GM12892 (cell line): ENCODE measurements at places on chromosomes 11 and 22.
A peak's percentile ranks its signal among the peaks of the same experiment; 100 is the strongest.

- DNase-seq, result no peak
These were observed 92.5 kb downstream of the TMPRSS5 start for GRCh38 chr11:113613619-113614018.

GRCh38 chr22:17897426-17897825, 123.2 kb upstream of the BID start:
- no peak for DNase-seq

GRCh38 chr22:27022896-27023361, 365.5 kb downstream of the MIAT start:
- no peak for DNase-seq

DNA sequence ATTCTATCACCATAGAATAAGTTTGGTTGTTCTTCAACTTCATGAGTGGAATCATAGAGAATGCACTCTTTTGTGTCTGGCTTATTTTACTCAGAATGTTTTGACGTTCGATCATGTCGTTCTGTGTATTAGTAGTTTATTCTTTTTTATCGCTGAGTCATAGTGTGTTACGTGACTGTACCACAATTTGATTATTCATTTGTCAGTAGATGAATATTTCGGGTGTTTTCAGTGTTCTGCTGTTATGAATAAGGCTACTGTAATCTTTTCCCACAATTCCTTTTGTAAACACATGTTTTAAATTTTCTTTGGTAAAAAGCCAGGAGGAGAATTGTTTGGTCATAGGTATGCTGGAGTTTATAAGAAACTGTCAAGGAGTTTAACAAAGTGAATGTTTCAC, 279.9 kb upstream of the B3GAT1 start:
- no peak for DNase-seq

DNA sequence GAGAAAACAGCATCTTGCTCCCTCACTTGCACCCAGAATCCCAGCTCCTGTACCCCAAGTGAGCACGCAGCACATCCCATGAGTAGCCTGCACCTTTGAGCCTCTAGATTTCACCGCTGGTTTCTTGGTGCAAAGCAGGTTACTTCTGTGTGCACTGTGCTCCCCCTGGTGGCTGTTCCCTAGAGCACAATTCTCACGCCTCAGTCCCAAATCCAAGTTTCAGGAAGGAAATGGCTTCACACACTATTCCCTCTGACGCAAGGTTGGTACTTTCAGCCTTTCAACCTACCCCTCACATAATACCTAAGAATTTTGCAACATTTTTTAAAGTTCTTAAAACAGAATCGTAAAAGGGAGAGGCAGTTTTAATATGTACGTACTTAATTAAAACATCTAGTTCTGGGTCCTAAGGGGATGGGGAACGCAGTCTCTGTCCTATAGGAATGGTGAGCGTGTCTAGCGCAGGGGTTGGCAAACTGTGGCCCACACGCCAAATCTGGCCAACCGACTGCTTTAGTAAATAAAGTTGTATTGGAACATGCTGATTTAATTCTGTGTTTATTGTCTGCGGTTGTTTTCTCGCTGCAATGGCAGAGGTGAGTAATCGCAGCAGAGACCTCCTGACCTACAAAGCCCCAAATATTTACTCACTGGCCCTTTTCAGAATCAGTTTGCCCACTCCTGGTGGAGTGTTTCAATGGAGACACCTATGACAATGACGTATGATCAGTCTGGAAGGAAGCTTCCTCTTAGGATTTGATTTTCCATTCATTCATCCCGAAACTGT, 27.5 kb downstream of the DHCR7 start:
- DNase-seq, result no peak

- DNase-seq, result no peak
These were observed 34.1 kb downstream of the PAMR1 start for GRCh38 chr11:35491231-35491871.

DNA sequence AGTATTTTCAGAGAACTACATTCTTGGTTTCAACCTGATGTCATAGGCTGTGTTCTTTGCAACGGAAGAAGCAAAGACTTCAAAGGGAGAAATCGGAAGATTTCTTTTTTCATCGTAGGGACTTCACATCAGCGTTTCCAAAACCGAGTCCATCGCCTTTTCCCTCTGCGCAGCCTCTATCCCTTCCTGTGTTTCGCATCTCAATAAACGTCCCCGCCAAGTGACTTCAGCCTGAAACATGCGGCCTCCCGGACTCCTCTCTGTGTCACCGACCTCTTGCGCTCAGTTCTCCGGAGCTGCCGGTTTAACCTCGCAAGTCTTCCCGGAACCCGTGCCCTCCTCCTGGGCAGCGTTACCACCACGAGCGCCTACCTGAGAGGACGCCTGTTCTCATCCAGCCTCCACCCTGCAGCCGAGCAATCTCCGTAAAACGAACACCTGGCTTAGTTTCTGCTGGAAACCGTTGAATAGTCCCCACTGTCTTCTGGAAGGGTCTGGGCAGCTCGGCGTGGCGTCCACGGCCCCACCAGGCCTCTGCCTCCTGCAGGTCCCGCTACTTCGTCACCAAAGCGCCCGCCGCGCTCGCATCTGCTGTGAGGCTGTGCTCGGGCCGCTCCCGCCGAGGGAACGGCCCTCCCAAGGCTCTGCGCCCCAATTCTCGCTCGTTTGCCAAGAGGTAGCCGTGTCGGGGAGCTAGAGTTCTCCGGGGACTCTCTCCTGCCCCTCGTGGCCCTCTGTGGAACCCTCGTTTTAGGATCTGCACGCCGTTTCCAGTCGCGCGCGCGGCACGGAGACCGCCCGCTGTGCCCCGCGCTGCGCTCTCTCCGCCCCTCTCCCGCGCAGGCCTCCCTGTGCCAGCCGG, at the start of gene GLB1L3:
TSS of gene GLB1L3 (plus strand) at position 846 of the 862 bp plus-strand sequence. CDS start 362 bp downstream, outside the sequence.
- peak; percentile 57 for DNase-seq

GRCh38 chr11:121554552-121554951, 101.8 kb upstream of the SORL1-AS1 start:
- no peak for DNase-seq

DNA sequence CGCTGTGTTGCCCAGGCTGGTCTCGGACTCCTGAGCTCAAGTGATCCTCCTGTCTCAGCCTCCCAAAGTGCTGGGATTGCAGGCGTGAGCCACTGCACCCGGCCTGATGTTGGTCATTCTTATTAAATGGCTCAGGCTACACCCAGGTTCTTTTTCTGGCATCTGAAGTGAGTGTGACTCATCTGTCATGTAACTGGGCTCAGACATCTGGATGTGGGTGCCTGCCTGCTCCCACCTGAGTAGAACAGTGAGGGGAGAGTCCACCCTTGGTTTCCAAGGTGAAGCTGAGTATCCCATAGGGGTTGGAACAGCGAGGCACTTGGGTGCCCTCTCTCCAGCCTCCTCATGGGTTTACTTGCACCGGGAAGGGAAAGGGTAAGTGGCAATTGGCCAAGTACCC, 36.7 kb upstream of the EIF3D start:
- DNase-seq, result no peak

GRCh38 chr11:110833033-110833484, 120.8 kb upstream of the ARHGAP20 start:
- DNase-seq, result no peak
